Fibroblast of skin of right biceps (primary cell): ENCODE measurements at places on chromosomes 16 and 17.
A peak's percentile ranks its signal among the peaks of the same experiment; 100 is the strongest.

GRCh38 chr17:75135946-75136345 lies 4.4 kb upstream of the NT5C start:
- DNase-seq = no peak

DNA sequence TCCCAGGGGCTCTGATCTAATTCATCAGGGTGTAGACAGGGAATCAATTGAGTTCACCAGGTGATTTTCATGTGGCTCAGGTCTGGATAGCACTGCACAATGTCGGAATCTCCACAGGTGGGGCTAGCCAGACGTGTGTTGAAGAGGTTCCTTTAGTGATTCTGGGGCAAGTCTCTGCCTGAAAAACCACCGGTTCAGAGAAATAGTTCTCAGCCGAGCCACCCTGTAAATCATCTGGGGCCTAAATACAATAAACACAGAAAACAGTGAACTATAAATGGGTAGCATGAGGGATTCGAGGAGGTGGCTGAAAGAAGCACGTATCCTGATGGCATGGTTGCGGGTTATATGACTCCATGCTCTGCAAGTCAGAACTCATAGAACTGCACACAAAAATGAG lies 21.3 kb downstream of the ASPA start:
- DNase-seq = no peak

GRCh38 chr17:81111066-81111465 lies 54.2 kb upstream of the PVALEF start:
- no peak for DNase-seq

DNA sequence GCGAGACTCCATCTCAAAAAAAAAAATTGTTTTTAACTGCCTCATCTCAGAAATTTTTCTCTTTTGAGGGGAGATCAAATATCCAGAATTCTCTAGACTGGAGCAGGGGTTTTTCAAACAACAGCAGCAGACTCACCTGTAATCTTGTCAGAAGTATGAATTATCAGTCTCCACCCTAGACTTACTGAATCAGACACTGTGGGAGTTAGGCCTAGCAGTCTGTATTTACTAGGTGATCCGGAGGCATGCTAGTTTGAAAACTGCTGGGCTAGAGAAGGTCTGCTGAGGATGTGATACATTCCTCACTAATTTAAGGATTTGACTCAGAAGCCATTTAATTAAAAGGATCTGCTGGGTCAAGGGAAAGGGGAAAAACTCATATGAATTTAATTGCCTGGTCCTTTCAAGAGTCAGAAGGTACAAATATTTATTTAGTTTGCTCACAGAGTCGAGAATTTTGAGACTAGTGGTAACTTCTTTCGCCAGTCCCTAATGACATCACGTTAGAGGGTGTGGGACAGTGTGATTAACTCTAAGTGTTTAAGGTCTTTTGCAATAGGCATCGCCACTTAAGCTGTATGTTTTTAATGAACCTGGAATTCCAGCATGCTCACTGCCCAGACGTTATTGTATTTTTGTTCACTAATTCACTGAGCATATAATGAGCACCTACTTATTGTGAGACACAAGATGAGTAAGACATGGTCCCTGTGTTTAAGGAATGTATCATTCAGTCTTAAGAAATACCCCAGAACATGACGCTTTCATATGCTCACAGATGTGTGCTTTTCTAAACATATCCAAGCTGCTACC lies 14.2 kb downstream of the ATP6V0A1 start:
- peak; percentile 85 for DNase-seq

GRCh38 chr17:34902831-34903547 lies 58.3 kb downstream of the CCT6B start:
- no peak for DNase-seq
